ENCODE measurements at places on chromosomes 12 and 14.

GRCh38 chr14:25431211-25432076 is 381.5 kb upstream of the STXBP6 start:
- DNase-seq = no peak

GRCh38 chr12:121769831-121770301 is 23.6 kb downstream of the RHOF start:
- DNase-seq = no peak

- DNase-seq = no peak
These were observed 14.7 kb downstream of the ITGA5 start for GRCh38 chr12:54404061-54405004.

DNA sequence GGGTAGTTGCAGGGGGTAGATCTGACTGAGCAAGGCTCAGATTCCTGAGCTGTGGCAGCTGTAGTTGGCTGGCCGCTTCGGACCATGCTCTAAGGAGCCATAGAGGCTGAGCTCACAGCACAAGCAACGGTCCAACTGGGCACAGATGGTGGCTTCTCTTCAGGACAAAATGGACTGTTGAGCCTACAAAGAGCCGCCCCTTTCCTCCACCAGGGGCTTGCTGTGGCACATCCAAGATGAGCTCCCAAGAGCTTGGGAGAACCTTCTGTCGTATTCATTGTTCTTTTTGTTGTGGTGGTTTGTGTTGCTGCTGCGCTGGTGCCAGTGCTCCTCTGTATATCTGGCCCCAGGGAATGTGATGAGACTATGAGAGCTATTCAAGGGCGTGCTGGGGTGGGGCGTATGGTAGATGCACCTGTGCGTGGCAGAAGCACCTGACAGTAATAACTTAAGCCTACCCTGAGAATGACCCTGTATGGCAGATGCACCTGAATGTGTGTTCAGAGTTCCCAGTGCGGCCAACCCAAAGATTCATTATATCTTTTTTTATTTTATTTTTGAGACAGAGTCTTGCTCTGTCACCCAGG is 17.8 kb upstream of the LGALS3 start:
- peak; percentile 96 for DNase-seq

DNA sequence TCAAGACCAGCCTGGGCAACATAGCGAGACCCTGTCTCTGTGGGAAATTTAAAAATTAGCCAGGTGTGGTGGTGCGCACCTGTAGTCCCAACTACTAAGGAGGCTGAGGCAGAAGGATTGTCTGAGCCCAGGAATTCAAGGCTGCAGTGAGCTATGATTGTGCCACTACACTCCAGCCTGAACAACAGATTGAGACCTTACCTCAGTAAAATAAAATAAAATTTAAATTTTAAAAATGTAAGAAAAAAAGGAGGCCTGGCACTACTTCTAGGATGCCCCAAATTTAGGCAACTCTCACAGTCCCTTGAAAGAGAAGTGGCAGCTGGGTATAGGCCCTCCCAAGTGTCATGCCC is 918 bp upstream of the INHBE start:
- no peak for DNase-seq

GRCh38 chr14:74302152-74302628 is 544 bp downstream of the ABCD4 start:
- no peak for DNase-seq

DNA sequence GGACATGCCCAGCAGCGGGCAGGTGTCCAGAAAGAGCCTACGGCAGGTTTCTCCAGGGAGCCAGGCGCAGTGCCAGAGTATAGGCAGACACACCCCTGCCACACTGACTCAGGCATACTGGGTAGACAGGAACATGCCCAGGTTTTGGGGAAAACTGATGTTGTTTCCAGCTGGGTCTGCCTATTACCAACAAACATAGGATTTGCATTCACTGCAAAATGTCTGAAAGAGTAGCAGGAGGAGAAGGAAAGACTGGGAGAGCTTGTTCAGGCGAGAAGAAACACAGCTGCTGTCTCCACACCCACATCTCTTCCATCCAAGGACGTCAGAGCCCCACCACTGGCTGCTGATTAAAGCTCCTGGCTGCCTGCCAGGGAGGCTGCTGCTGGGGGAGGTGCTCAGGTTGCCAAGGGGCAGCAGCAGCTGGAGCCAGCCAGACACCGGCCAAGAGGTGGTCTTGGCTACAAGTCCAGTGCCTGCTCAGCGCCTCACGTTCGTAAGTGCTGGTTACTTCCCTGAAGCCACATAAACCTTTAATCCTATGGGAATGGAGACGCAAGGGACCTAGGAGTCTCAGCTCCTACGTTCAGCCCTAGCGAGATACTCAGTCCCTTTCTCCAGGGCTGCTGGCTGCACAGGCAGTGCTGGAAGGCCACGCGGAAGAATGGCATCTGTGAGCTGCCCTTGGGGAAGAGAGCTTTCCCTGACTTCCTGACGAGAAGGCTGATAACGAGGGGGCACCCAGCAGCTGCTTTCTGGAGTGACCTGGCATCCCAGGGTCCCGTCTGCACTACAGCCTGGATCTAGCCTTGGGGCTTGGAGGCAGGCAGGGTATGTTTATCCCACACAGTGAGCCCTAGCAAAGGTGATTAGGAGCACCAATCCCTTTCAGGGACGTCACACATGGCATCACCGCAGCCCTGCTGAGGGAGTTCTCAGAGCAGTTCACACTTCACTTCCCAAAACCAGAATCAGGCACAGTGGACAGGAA is 58.1 kb downstream of the PLEKHG3 start:
- DNase-seq = peak; percentile 86

- no peak for DNase-seq
These were observed 86.5 kb downstream of the FOXA1 start for GRCh38 chr14:37508503-37508902.

DNA sequence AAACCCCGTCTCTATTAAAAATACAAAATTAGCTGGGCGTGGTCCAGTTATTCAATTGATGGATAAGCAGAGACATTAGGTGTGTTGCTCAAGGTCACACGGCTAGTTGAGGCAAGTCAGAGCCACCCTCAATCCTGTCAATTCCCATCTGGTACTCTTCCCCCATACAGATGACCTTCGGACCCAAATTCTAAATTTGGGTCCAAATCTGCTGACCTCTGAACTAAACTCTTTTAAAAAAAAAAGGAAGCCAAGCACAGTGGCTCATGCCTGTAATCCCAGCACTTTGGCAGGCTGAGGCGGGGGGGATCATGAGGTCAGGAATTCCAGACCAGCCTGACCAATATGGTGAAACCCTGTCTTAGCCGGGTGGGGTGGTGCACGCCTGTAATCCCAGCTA is 23.9 kb downstream of the GCN1 start:
- no peak for DNase-seq

GRCh38 chr12:89117448-89118034 is 234.8 kb downstream of the DUSP6 start:
- DNase-seq = no peak

DNA sequence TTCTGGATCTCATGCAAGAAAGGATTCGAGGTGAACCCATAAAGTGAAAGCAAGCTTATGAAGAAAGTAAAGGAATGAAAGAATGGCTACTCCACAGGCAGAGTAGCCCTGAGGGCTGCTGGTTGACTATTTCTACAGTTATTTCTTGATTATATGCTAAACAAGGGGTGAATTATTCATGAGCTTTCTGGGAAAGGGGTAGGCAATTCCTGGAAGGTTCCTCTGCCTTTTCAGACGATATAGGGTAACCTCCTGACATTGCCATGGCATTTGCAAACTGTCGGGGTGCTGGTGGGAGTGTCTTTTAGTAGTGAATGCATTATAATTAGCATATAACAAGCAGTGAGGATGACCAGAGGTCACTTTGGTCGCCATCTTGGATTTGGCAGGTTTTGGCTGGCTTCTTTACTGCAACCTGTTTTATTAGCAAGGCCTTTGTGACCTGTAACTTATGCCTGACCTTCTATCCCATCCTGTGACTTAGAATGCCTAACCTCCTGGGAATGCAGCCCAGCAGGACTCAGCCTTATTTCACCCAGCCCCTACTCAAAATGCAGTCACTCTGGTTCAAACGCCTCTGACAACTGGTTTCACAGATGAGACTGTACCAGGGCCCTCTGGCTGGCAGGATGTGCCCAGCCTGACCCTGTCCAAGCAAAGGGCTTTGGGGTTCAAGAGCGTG is 157.7 kb upstream of the SFSWAP start:
- no peak for DNase-seq

All from NCI-H187 treated with DMSO at 0.1 percent for 48 hours (cell line).